Renal pelvis (tissue), 12 donors: ENCODE measurements at places on chromosomes 3 and 15.

DNA sequence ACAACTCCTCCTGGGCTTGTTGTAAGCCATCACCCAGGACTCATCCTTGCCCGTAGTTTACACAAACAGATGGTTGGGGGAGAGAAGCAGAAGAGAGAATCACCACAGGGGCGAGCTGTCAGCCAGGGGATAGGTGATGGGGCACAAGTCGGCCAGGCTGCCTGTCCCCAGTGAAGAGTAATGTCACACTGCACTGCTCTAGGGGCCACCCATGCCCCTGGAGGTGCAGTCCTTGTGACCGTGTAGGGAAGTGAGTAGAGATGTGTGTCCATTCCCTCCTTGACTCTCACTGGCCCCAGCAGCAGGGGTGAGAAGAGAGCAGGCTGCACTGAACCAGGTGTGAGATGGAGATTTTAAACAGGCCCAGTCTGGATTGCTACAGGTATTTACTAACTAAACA, 17.1 kb upstream of the PRSS50 start:
- no peak for DNase-seq

- no peak for DNase-seq
These were observed 4.2 kb upstream of the CNBP start for GRCh38 chr3:129187857-129188256.

- DNase-seq, result no peak
These were observed 319.2 kb upstream of the SEMA6D start for GRCh38 chr15:47398132-47398531.

DNA sequence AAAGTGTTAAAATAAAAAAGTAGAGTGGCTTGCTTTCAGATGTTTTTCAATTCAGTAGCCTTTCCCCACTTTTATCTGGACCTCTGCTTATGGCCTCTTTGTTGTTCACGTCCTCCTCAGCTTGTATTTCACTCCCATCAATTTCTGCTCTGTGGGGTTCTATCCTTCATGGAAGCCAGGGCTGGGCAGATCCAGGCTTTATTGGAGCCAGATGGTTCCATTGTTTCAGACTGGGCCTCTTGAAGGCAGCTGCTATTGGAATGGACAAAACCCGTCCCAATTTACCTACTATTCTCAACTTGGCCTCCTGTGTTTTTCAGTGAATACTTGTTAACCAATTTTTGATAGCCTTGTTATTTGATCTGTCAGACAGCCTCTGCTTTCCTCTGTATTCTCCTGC, 10.9 kb upstream of the AADACL2 start:
- DNase-seq, result no peak

DNA sequence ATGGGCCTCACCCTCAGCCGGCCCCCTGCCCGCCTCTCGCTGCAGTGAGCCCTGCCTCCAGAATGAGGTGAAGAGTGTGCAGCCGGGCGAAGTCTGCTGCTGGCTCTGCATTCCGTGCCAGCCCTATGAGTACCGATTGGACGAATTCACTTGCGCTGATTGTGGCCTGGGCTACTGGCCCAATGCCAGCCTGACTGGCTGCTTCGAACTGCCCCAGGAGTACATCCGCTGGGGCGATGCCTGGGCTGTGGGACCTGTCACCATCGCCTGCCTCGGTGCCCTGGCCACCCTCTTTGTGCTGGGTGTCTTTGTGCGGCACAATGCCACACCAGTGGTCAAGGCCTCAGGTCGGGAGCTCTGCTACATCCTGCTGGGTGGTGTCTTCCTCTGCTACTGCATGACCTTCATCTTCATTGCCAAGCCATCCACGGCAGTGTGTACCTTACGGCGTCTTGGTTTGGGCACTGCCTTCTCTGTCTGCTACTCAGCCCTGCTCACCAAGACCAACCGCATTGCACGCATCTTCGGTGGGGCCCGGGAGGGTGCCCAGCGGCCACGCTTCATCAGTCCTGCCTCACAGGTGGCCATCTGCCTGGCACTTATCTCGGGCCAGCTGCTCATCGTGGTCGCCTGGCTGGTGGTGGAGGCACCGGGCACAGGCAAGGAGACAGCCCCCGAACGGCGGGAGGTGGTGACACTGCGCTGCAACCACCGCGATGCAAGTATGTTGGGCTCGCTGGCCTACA, 8.5 kb downstream of the GRM2 start:
- no peak for DNase-seq

DNA sequence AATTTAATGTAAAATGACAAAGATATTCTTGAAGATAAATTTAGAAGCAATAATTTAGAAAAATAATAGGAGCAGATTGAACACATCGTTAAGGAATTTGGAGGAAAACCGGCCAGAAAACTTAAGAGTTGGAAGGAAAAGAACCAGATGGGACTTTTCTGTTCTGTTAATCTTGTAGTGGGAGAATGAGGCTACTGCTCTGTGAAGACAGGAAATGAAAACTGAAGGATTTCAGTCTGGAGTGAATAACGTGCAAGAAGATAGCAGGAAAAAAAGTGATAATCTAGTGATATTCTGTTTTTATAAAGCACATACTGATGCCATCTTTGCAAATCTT, 74.2 kb downstream of the DPPA2 start:
- peak; percentile 74 for DNase-seq

- no peak for DNase-seq
These were observed 19.9 kb downstream of the TRANK1 start for GRCh38 chr3:36924744-36925521.

DNA sequence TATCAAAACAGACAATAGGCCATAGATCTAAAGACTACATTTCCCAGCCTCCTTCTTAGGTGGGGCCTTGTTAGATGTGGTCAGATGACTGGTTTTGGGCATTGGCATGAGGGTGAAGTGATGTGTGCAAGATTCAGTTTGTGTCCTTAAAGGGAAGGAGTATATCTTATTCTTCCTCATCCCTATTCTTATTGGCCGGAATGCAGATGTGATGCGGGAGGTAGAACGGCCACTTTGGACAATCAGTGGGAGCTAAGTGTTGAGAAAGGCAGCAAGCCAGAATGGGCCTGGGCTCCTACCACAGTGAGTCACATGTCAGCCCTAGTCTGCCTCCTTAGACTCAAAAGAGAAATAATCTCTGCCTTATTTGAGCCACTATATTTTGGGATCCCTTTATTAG, 89.8 kb upstream of the MEX3B start:
- no peak for DNase-seq

DNA sequence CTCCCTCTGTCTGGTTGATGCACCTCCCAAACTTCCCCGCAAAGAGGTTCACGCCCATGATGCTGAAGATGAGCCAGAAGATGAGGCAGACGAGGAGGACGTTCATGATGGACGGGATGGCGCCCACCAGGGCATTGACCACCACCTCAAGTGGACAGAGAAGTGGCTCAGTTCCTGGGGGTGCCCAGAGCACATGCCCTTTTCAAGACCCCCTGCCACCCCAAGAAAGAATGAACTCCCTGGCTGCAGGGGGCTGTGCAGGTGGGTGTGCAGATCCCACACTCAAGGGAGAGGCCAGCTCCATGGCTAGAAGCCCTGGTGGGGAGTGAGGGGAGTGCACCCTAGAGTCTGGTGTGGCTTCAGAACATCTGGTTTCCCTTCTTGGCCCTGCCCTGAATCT, 64.1 kb downstream of the EXOG start:
- DNase-seq, result no peak

GRCh38 chr15:85331655-85332285, 48.6 kb upstream of the AKAP13 start:
- DNase-seq, result no peak

DNA sequence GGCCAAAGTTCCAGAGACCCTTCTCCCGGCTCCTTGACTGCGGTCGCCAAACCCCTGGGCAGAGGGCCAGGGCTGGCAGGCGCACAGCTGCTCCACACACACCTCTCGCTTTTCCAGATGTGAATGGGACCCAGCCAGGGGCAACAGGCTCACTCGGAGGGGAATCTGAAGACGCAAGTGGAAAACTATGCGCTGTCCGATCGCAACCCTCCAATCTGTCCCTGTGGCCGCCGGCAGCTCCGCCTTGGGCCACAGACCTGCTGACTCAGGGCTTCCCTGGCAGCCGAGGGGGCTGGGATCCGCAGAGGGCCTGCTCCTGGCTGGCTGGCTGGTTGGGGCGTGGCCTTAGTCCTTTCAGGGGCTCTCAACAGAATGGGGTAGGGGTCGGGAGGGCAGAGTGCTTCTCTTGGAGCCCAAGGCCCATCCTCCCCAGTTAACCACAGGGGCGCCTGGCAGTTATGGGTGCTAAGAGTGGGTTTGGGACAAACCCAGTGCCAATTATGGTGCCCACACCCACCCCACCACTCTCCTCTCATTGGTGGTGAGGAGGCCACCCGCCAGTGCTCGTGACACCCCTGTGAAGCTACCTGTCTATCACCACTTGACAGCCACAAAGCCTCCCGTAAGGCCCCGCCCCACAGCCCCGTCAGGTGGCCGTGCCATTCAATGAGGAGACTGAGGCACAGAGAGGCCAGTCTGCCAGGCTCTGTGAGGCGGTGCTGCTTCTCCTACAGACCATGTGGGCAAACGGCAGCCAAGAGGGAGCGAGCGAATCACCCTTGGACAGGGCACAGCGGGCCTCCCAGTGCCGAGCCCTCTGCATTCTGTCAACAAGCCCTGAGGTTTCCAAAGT, 53.8 kb downstream of the IQSEC1 start:
- DNase-seq, result no peak
